Stimulated activated naive CD8-positive, alpha-beta T cell treated with anti-CD3 and anti-CD28 coated beads, Interleukin-15, Interleukin-2, amounts not matched to agents 100 U/mL and 50 U/mL, for 24 hours (primary cell): ENCODE measurements at places on chromosomes 5 and 9.
A peak's percentile ranks its signal among the peaks of the same experiment; 100 is the strongest.

DNA sequence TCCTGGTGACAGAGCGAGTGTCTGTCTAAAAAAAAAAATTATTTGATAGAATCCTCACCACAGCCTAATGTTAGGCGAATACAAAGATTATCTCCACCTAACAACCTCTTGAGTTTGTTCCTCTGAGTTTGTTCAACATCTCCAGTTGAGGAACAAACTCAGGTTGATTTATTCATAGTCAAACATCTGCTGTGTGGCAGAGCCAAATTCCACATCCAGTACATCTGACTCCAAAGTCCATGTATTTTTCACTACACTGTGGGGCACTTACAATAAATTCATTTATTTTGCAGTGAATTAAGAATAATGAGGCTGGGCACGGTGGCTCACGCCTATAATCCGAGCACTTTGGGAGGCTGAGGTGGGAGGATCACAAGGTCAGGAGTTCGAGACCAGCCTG lies 53.3 kb downstream of the KIF24 start:
- no peak for DNase-seq

GRCh38 chr5:36414869-36415282 lies 113.2 kb upstream of the RANBP3L start:
- DNase-seq = no peak

GRCh38 chr9:93954434-93955061 lies 607 bp downstream of the BARX1 start:
- DNase-seq = no peak

GRCh38 chr9:15617782-15618181 lies 64.9 kb downstream of the CCDC171 start:
- no peak for DNase-seq

- DNase-seq = no peak
Observed at GRCh38 chr5:8752595-8752994, 793.3 kb downstream of the SEMA5A start.

- DNase-seq = no peak
Observed at GRCh38 chr5:59540366-59540765, 353.2 kb downstream of the PDE4D start.

GRCh38 chr5:10275460-10275859 lies 25.4 kb downstream of the CCT5 start:
- DNase-seq = no peak

GRCh38 chr5:178432421-178433272 lies 157.5 kb downstream of the COL23A1 start:
- DNase-seq = no peak

DNA sequence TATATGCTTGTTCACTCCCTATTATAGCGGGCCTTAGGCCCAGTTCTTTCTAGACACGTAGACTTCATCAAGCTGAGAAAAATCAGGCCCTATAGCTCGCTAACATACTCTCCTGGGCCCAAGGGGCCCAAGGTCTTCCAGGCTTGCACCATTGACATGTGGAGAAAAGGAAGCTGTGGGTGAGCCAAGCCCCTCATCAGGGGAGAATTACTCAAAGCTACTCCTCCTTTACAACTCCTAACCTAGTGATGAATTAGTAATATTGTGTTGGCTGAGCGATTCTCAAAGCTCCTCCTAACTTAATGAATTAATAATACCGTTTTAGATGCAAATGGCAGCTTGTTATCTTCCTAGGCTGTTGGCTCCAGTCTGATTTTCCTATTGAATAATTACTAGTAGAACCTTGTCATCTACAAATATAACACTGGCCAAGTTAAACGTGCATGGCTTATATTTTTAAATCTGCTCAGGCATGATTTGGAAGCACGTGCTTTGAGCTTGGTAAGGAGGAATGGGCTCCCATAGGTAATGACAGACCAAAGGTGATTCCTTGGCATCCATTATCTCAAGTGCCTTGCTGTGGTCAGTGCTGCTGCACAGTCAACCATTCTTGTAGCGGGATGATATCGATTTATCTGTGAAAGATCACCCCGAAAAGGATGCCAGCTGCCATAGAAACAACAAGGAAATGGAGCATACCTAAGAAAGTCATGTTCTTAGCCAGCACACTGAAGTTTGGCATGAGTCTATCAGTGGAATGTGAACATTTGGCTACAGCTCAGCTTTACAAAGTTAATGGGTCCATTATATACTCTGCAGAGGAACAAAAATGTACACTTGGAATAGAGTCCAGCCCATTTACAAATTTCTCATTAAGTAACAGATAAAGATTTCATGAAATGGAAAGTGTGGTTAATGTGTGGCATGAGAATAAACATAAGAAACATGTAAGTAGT lies 23.8 kb downstream of the LVRN start:
- DNase-seq = no peak

- no peak for DNase-seq
Observed at GRCh38 chr5:159522841-159523240, 192.6 kb upstream of the IL12B start.

DNA sequence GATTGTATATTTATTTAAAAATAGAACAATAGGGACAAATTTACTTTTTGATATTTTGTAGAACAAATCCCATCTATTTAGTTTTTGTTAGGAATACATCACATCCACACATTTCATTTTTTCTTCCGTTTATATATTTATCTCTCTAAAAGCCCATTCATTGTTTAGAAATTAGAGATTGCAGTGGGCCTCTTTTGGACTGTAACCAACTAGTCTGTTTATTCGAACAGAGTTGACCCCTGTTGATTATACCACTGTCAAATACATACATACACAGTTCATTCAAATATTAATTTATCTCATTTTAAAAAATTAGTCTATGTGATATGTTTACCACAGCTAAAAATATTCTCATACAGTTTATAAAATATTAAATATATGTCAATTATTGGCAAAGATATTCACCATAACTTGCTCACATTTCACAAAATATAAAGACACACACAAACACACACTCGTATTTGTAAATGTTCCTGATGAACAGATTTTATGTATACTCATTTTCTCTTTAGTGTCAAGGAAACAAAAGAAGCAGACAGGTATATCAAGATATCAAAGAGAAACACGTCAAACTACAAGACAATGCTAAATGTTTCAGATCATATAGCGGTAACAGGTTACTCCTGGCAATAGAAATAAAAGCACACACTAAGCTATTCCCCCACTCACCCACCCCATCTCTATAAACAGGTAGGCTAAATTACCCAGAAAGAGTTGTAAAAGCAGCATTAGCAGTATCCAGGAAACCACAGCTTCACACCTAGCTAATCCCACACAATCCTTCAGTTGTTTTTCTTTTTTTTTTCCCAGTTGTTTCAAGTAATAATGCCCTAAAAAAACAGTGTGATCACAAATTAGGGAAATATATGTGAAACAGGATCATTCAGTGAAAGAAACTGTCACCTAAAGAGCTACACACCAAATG lies 283.9 kb downstream of the ADAMTS6 start:
- no peak for DNase-seq

DNA sequence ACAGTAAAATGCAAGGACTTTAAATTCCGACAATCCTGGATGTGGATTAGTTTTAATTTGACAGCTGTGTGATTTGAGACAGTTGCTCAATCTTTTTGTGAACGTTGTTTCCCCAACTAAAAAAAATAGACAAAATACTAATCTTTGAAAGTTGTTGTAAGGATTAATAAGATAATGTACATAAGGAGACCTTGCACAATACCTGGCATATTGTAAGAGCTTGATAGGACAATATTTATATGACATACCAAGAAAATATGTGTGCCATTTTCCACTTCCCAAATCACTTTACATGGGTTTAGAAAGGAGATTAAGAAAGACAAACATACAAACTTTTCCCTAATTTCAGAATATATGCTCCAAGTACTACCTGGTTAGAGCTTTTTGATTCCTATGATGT lies 25.3 kb downstream of the ARRDC3 start:
- DNase-seq = no peak

DNA sequence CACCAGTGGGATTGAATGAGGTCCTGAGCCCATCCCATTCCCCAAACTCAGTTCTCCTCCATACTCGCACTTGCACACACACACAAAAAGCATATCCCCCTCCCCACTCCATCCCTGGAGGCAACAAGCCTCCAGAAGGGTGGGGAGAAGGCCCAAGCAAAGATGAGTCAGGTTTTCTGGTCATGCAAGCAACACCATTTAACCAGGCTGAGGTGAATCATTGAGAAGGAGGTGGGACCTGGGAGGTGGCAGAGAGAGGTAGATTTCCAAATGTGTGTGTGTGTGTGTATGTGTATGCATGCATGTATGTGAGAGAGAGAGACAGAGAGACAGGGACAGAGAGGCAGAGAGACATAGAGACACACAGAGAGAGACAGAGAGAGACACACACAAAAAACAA lies 185.2 kb upstream of the TRIM32 start:
- no peak for DNase-seq

GRCh38 chr9:110036286-110036685 lies 171.7 kb downstream of the C9orf152 start:
- DNase-seq = no peak

- peak; percentile 48 for DNase-seq
Observed at GRCh38 chr5:57175551-57176309, 1.9 kb downstream of the GPBP1 start.

GRCh38 chr5:31054453-31054852 lies 139.0 kb upstream of the CDH6 start:
- DNase-seq = no peak

DNA sequence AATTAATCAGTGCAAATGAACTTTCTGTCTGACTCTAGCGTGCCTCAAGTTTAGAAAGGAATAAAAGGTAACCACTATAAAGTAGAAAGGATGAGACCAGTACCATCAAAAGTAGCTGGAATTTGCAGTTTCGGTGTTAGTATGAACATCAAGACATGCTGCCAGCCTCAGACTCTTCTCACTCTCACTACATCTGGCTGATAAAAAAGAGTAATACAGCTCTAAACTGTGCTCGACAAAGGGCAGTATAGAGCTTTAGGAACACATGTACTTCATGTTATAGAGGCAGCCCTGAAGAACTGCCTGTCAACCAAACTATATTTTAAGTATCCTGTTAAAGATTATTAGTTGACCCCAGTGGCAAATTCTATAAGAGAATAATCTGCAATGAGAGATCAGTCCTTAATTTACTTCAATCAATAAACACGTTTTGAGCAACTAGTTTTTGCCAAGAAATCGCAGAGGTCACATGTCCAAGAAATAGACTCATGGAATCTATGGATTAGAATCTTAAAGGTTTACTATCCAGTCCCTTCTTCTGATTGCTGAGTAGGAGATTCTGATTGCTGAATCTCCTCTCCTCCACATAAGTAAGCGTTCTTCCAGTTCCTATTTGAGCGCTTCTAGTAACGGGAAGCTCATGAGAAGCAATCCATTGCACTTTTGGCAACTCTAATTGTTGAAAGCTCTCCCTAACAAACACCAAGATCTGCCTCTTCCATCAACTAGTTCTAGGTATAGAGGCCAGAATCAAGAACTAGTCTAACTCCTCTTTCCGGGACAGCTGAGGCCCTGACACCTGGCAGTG lies 941 bp downstream of the XPA start:
- DNase-seq = no peak

- DNase-seq = no peak
Observed at GRCh38 chr9:1701113-1701512, 314.0 kb upstream of the SMARCA2 start.

DNA sequence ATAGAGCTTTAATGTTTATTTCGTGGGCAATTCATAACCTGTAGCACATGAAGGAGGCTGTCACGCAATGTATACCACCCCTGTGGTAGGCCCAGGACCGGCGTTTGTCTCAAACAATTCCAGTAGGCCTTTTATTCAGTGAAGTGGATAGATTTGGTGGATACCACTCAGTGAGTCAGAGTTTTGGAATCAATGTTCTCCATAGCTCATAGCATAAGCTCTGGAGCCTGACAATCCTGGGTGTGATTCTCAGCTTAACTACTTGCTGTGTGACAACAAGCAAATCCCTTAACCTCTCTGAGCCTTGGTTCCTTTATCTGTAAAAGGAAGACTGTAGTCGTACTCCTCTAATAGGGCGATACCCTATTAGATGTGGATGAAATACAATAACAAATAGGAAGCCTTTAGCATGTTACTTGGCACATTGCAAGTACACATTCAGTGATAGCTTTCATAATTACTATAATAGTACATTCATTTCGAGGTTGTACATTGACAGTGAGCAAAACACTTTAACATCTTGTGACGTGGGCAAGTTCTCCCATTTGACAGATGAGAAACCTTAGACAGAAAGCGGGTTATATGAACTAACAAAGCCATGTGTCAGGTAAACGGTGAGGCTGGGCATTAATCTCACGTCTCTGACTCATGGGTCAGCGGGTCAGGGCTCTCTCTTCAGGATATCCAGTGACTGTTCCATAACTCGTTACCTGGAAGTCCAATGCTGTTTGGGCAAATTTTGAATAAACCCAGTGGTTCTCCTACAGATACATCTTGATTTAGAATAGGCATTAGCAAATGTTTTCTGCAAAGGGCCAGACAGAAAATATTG lies 130.8 kb downstream of the C9orf152 start:
- DNase-seq = no peak

- no peak for DNase-seq
Observed at GRCh38 chr5:21826884-21827283, 1026.3 kb downstream of the CDH12 start.

DNA sequence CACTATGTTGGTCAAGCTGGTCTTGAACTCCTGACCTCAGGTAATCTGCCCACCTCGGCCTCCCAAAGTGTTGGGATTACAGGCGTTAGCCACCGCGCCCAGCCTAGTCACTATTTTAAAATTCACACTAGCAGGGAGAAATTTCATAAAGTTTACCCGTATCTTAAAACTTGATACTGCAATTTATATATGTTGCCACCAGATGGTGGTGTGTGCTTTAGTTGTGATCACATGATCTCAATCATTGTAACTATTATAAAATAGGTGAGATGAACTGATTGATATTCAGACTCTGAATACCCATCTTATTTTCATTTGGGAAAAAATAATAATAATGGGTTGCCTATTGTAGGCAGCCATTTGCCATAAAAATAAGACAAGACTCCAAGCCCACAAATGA lies 1330.4 kb upstream of the WWC1 start:
- DNase-seq = no peak

- DNase-seq = no peak
Observed at GRCh38 chr9:88425538-88425950, 37.3 kb downstream of the SPIN1 start.

DNA sequence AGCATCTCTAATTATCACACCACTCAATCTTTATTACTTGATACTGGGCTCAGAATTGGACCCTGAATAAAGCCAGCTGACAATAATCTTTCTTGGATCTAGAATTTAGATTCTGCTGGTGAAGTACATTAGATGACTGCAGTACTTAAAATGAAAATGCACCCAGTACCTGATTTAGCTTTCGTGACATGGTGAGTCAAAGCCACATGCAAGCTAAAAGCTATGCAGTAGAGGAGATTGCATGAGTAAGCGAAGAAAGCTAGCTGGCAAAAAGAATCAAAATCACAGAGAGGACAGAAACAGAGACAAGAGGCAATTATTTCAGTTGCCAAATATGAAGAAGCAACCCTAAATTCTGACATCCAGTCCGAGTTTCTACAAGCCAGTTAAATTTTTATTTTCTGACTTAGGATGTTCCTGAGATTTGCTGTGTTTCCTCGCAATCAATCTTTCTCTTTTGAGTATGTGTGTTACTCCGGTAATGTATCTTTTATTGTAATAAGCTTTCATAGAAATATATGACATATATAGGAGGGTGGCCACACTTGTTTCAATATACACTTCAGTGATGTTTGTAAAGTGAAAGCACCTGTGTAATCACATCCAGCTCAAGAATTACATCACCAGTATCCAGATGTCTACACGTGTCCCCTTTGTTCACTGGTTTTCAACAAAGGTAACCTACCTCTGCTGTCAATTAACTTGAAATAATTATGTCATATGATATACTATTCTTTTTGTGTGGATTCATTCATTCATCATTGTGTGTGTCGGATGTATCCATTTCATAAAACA lies 101.7 kb downstream of the CDH18 start:
- DNase-seq = no peak
